Panc1 (cell line): ENCODE measurements at places on chromosomes 16 and 17. TPM values are rescaled to one million over a fixed set of nuclear protein-coding genes. Genes with fewer than 3 reads are reported as not detected.

The RGS11 gene
- 10.2 TPM for total RNA-seq

The PRR15L gene
- total RNA-seq, result 0.18 TPM

The AGRP gene
- not detected for total RNA-seq

The NT5M gene
- 3.1 TPM for total RNA-seq

The STH gene
- not detected for total RNA-seq

The CTRB1 gene
- 2.7 TPM for total RNA-seq

The CD7 gene
- total RNA-seq, result 0.77 TPM

The GSE1 gene
- total RNA-seq, result 97.5 TPM

The GPRC5B gene
- 10.4 TPM for total RNA-seq

The BBS2 gene
- total RNA-seq, result 24.0 TPM

The CBFA2T3 gene
- total RNA-seq, result 13.7 TPM

The MYLK3 gene
- total RNA-seq, result 0.31 TPM

The PLSCR3 gene
- 32.0 TPM for total RNA-seq

The KRTAP4-3 gene
- not detected for total RNA-seq

The CES5A gene
- total RNA-seq, result not detected

The PRSS53 gene
- 3.4 TPM for total RNA-seq

The KRT32 gene
- 0.72 TPM for total RNA-seq

The AARS1 gene
- 115 TPM for total RNA-seq

The TEKT5 gene
- not detected for total RNA-seq

The CCDC40 gene
- total RNA-seq, result 18.0 TPM

The CMTM2 gene
- total RNA-seq, result not detected

The TBC1D3B gene
- 7.4 TPM for total RNA-seq

The CTF1 gene
- 2.9 TPM for total RNA-seq

The TBC1D3D gene
- not detected for total RNA-seq

The CASKIN2 gene
- total RNA-seq, result 40.0 TPM

The NTN1 gene
- total RNA-seq, result 14.5 TPM

The SP6 gene
- total RNA-seq, result 4.0 TPM

The CCDC92B gene
- 0.51 TPM for total RNA-seq

The EME1 gene
- total RNA-seq, result 15.3 TPM

The PRAC1 gene
- total RNA-seq, result not detected

The CTRL gene
- total RNA-seq, result 2.0 TPM

The TMEM235 gene
- total RNA-seq, result not detected

The ADAD2 gene
- not detected for total RNA-seq

The KRT36 gene
- not detected for total RNA-seq

The HOXB5 gene
- total RNA-seq, result 67.2 TPM

The PERCC1 gene
- total RNA-seq, result not detected

The TBC1D3C gene
- not detected for total RNA-seq

The OTOA gene
- total RNA-seq, result not detected

The C1QL1 gene
- 9.5 TPM for total RNA-seq

The SDR42E2 gene
- total RNA-seq, result 0.05 TPM

The IRX6 gene
- total RNA-seq, result not detected

The PRSS22 gene
- 23.9 TPM for total RNA-seq

The KRTAP4-1 gene
- total RNA-seq, result not detected
